ENCODE measurements at places on chromosomes 3 and 15.

- DNase-seq: no peak
These were observed 6.8 kb downstream of the ONECUT1 start for GRCh38 chr15:52783191-52783829.

DNA sequence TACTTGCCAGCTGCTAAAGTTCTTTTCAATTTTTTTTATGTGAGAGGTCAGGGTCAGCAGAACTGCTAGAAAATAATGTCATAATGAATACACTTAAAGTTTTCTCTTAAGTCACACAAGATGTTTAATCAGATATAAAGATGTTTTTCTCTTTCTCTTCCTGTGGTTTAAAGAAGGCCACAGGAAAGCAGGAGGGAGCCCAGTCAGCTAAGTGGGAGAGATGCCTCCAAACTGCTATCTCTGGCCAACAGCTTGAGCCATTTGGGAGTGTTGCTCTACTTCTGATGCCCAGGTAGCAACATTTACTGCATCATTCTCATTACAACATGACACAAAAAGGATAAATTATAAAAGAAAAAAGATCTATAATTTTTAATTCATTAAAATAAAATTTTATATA, 45.7 kb upstream of the NLGN1 start:
- peak; percentile 85 for DNase-seq

GRCh38 chr3:88219138-88219792, 69.5 kb downstream of the C3orf38 start:
- DNase-seq: peak; percentile 89

- no peak for DNase-seq
These were observed 100.9 kb upstream of the CDIN1 start for GRCh38 chr15:36478561-36478960.

DNA sequence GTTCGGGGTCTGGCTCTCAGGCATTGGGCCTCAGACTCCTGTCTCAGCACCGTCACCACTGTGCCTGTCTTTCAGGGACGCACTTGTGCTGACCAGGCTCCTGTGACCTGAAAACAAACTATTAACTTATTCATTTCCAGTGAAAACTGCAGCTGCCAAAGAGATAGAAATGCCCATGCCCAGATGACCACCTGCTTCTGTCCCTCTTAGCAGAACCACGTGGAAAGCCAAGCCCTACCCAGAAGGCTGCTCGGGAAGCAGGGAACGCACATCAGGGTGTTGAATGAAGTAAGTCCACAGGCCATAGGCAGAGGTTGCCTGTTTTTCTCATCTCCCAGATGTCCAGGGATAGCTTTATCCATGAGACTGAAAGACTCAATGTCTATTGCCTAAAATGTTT, 219.3 kb downstream of the EBLN2 start:
- no peak for DNase-seq

- peak; percentile 7 for DNase-seq
These were observed 1047.0 kb downstream of the TUSC7 start for GRCh38 chr3:117756563-117756962.

GRCh38 chr3:52182196-52182595, 15.8 kb upstream of the ALAS1 start:
- DNase-seq: peak; percentile 62

GRCh38 chr3:135927155-135927554, 38.4 kb upstream of the PPP2R3A start:
- no peak for DNase-seq

DNA sequence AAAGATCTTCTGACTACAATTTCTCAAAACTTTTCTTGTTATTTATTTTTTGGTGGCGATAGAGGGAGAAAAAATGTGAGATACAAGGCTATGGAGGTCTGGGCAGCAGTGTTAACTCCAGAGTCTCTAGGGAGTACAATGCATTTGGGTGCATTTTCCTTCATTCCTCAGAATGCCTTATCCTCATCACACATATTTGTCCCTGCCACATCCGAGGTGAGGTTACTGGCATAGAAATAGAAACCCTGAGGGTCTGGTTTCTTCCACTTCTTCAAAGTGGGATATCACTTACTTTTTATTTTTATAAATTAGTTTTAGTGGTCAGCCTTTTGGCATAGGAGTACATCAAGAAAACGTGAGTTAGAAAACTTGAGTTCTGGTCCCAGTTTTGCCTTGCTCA, 150.4 kb downstream of the TIGIT start:
- DNase-seq: no peak

- no peak for DNase-seq
These were observed 29.0 kb downstream of the NDUFB4 start for GRCh38 chr3:120625159-120625586.

- peak; percentile 51 for DNase-seq
These were observed 6.8 kb upstream of the MFSD1 start for GRCh38 chr3:158794936-158795518.

- DNase-seq: no peak
These were observed 70.2 kb upstream of the CD96 start for GRCh38 chr3:111471831-111472230.

DNA sequence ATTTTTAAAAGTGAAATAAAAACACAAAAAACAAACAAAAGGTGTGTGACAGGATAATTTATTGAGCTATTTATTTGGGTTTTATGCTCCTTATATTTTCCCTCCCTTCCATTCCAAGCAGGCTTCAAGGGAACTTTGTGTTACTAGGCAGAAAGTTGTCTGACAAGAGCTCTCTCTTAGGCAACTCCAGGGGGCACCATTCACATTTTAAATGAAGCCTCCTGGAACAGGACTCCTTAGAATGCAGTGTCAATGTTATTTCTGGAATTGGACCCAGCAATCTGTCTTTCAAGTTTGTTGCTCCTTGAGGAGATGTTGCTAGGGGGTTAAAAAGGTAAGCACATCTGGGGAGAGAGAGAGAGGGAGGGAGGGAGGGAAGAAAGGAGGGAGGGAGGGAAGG, 5.4 kb upstream of the RFX7 start:
- peak; percentile 88 for DNase-seq

GRCh38 chr15:51842852-51843737, 13.6 kb downstream of the TMOD3 start:
- DNase-seq: peak; percentile 84

DNA sequence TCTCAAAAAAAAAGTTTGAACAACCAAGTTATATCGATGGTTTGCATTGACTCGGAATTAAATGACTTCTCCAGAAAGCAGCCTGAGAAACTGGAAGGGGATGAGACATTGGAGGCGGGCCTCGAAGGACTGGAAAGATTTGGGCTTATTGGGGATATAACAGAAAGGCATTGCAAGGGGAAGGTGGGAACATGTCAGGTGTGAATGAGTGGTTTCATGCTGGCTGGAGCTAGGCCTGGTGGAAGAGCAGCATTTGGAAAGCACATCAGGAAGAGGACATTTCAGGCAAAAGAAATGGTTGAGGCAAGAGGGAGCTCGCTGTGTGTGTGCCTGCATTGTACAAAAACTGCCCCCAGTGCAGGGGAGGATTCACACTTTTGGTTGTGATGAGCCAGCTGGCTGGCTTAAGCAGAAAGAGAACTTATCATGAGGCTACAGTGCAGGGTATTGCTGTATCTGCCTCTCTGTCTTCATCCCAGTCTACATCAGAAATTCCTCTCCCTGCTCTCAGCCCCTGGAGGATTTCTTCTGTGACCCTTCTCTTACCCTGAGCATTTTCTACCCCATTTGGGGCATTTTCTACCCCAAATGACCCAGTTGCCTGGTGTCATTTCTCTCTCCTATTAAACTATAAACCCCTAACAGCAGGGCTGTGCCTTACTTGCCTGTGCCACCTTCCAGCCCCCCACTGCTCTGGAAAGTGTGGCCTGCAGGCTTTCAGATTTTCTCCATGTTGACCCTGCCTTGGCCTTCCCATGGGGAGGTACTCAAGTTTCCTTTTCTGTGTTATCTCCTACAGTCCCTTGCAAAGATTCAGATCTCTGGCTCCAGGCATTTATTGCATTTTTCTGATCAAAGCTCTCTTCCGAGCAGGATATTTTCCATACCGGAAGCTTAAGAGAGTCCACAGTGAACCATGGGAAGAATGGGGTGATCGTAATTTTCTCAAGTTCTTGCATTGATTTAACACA, 64.4 kb upstream of the FLNB start:
- no peak for DNase-seq

DNA sequence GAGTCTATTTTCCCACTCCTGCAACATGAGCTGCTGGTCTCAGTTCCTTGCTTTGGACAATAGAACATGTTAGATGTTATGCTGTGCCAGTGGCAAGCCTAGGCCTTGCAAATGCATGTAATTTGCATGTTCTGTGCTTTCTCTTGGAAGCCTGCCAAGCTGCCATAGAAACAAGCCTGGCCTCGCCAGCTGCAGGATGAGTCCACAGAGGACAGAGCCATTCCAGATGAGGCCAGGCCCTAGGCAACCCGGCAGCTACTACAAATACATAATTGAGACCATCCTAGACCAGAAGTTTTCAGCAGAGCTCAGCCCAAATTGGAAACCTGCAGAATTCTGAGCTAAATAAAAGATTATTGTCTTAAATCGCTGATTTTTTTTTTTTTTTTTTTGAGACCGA, 39.6 kb downstream of the TRIM69 start:
- DNase-seq: no peak

GRCh38 chr15:75565062-75565970, 13.8 kb downstream of the PTPN9 start:
- DNase-seq: peak; percentile 45
